ENCODE measurements at places on chromosomes 4 and X.

DNA sequence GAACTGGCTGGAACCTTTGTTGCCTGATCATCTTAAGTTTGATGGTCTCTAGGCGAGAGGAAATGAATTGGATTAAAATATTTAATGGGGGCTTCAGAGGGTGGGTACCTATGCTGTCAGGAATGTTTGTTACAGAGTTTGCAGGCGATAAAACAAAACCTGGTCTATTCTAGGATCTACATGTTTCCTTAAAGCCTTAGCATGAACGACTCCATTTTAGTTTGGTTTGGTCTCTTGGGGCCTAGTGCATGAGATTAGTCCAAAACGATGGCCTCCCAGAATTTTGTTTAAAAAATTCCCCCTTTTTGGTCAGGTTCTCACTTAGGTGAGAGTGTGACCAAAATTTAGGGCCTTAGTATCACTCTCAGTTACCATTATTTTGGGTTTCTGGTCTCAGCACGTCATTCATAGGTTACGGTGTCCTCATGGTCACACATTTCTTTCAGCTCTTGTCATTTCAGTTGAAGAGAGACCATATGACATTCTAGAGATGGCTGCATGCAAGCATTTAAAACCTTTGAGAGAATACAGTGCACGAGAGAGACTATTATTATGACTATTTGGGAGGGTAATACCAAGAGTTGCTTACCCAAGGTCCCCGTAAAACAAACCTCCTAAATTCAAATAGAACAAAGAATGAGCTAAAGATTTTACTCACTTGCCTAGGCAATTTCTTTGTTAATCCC, 13.8 kb downstream of the MOB1B start:
- no peak for DNase-seq

- no peak for DNase-seq
Observed at GRCh38 chr4:83208371-83209365, 75.9 kb downstream of the COQ2 start.

- peak; percentile 89 for DNase-seq
Observed at GRCh38 chrX:47144626-47145394, at the start of the genes NDUFB11 and RBM10. NDUFB11 (minus strand) TSS chrX:47144702; CDS start chrX:47144679, 23 bp downstream. RBM10 (plus strand) TSS chrX:47145221; CDS start chrX:47147482, 2,261 bp downstream.

DNA sequence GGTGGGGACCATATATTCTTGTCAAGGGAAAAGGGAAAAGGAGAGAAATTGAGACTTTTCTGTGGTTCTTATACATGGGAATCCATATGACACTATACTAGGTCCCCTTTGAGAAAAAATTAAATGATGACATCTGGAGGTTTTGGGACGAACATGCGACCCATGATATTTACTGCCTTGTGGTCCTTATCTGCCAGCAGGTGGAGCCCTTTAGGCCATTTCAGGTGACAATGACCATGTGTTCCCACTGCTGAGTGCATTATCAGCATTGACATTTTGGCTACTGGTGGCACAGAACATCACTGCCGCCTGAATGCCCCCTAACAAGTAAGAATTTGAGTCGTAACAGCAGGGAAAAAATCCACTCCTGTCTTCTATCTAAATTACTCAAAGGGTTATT, 843.4 kb downstream of the FSTL5 start:
- DNase-seq = no peak
